Naive B cell (primary cell): ENCODE measurements at places on chromosomes 7 and 10.

DNA sequence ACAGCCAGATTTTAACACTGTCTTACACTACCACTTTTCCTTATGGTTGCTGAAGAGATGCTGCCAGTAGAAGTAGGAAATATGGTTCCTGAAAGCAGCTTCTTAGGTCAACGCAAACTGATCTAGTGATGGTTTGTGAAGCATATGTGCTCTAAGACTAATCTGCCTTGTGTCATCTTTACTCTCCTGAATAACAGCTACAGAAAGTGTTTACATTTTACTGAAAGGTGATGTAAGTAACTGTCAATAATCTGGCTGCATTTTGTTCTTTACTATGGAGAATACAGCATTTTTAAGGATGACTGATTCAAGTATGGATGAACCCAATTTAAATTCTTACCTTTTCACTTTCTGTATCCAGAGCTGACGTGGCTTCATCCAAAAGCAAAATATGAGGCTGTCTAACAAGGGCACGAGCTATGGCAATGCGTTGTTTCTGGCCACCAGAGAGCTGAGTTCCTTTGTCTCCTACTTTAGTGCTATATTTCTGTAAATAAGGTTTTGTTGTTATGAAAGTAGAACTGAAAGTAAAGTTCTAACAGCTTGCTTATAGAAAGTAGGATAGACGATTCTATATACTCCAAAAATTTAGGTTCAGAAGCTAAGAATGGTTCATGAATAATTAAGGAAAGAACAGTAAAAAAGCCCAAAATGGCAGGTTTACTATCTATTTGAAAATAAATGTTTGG lies 30.2 kb upstream of the ABCB4 start:
- no peak for DNase-seq

GRCh38 chr7:96131525-96131924 lies 190.4 kb downstream of the SLC25A13 start:
- no peak for DNase-seq

DNA sequence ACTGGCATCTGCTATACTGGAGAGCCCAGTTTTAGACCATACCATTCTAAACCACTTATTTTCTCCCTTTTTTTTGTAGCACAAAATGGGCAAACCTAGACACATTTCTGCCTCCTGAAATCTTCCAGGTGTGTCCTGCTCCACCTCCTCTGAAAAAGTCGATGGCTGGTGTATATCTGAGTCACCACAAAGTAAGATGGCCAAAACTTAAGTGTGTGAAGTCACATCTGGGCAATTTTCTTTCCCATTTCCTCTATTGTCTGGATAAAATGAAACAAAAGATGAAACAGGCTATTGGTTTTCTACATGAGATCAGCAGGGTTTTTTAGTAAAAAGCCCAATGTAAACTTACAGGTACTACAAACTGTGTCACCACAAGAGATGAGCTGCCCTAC lies 65.5 kb downstream of the OSBPL3 start:
- no peak for DNase-seq

- no peak for DNase-seq
Observed at GRCh38 chr10:26696786-26697162, 727 bp upstream of the PDSS1 start.

GRCh38 chr7:128876586-128876977 lies 13.9 kb downstream of the ATP6V1F start:
- no peak for DNase-seq

- DNase-seq, result no peak
Observed at GRCh38 chr7:42572056-42572455, 335.0 kb upstream of the GLI3 start.

DNA sequence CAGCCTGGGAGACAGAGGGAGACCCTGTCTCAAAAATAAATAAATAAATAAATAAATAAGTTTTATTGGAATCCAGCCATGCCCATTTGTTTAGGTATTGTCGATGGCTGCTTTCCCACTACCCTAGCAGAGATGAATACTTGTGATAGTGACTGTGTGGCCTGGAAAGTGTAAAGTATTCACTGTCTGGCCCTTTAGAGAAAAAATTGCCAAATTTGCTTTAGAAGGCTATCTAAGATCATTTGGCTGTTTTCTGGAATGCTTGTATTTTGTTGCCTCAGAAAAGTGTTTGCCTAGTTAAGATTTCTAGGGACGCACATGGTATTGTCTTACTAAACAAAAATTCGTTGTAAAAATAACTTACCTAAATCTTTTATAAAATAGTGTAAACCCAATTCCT lies 35.4 kb downstream of the CHN2 start:
- no peak for DNase-seq

DNA sequence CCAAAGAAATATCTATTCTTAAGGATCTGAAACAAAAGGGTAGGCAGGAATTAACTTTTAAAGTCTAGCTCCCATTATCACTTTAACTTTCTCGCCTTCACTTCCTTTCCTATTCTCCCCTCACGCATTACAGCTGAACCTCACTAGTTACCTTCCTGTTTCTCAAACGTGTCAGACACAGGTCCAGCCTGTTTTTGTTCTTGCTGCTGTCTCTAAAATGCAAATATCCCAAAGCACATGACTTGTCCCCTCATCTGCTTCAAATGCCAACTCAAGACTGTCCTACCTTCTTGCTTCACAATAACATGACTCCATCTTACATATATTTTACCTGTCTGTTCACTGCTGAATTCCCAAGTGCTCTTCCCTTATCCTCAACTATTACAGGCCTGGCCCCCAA lies 17.6 kb downstream of the ZDHHC6 start:
- DNase-seq, result no peak

- DNase-seq, result no peak
Observed at GRCh38 chr10:109030581-109031210, 892.6 kb downstream of the XPNPEP1 start.

DNA sequence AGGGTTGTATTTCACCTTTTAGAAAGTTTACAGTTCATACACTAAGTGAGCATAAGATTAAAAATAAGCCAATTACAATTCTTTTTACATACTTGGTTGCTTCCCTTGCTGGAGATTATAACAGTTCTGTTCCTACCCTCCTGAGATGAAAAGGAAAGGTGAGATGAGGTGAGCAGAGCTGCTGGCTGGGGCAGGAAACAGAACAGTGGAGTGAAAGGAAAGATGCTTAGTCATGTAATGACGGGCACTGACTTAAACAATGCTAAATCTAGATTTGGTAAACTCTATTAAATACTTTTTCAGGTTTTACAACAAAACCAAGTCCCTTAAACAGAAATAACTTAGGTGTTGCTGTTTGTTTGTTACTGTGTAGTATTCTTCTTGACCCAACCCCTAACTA lies 19.9 kb upstream of the ZEB1 start:
- no peak for DNase-seq

- DNase-seq, result no peak
Observed at GRCh38 chr7:10998996-10999757, 25.5 kb downstream of the PHF14 start.
